ENCODE measurements at places on chromosomes 16 and 17.

DNA sequence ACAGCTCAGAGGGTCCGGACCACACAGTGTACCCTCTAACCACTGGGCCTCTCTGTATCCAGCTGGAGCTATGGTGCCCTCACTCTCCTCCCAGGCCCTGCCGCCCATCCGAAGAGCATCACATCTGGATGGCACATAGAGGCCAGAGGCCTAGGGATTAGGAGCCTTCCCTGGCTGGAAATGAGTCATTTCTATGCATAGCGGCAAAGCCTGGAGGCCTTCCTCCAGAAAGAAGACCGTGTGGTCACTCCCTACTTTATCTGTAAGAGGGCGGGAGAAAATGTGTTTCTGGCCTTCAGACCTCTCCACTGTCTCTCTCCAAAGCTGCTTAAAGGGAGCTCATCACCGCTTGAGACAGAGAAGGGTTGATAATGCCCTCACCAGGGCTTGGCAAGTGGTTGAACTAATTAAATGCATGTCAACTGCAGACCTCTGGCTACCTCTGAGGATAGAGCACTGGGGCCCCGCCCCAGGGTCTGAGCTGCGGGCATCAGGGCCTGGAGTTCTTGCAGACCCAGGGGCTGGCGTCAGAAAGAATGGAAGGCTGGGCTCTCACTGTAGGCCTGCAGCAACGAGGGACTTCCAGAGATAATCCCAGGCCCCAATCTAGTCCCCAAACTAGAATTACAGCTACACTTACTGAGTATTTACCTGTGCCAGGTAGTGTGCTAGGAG lies 122.2 kb downstream of the IRX5 start:
- DNase-seq, result no peak

DNA sequence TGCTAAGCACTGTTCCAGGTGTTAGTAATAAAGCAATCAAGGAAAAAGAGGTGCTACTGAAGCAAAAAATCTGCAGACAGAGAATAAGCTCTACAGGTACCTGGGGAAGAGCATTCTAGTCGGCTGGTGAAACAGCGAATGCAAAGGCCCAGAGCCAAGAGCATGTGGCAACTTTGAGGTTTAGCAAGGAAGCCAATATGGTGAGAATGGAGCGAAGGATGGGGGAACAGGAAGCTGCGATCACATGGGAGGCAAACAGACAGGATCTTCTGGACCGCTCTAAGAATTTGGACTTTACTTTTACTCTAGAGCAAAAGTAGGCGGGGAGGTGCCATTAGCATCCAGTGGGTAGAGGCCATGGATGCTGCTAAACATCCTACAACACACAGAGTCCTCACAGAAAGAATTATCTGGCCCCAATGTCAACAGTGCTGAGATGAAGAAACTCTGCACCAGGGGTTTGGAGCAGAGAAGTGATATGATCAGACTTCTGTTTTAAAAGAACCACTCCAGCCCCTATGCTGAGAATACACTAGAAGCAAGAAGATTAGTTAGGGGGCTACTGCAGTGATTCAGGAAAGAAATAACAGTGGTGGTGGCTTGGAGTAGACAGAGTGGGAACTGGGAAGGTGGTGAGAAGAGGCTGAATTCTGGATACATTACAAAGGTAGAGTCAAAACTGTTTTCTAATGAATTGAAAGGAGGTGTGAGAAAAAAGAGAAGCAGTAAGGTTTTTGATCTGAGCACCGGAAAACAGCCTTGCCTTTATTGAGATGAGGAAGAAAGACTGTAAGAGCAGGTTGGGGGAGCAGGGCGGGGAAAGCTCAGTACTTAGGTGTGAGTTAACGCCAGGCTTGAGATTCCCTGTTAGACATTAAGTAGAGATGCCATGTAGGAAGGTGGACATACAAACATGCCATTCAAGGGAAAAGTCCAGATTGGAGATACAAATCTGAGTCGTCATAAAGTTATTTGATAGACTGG lies 11.0 kb downstream of the EFTUD2 start:
- no peak for DNase-seq

DNA sequence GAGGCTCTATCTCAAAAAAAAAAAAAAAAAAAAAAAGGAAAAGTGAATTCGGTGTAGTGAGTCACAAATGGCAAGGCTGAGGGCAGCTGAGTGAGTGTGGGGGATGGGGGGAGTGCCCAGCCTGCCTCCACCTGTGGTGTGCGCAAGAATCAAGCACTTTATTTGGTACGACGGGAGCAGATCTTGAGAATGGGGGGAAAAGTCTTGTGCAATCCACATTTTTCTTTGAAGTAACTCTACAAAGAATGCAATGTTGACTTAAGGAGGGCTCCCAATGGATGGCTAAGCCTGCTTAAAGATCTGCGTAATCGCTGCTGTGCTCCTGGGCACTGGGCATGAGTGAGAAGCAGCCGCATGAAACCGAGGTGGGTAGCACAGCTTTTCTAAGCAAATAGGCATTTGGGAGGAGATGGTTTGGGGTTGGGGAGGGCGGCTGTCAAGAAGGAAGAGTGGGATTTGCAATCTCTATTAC lies 28.2 kb downstream of the ATP2C2 start:
- no peak for DNase-seq

DNA sequence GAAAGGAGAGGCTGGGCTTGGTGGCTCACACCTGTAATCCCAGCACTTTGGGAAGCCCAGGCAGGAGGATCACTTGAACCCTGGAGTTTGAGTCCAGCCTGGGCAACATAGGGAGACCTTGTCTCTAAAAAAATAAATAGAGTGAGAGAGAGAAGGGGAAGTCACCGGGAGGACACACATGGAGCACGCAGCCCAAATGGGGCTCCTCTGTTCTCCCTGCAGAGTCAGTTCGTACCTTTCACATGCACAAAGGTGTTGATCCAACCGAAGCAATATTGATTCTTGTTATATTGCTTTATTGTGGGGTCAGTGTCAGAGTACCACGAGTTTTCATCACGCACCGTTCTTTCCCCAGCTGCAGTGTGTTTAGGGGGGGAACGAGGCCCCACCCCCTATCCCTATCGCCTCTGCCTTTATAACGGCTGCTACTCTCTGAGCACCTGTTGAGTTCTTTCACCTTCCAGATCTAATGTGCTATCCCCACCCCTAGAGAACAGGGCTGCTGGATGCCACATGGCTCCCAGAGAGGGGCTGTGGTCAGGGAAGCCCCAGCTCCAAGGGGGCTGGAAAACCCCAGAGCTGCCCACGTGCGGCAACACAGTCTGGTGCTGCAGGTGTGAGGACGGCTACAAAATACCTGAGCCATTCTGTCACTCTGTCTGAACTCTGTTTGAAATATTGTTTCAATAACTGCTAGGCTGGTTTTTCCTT lies 1.0 kb upstream of the TMEM235 start:
- DNase-seq, result no peak

GRCh38 chr17:61955619-61956018 lies 27.8 kb upstream of the INTS2 start:
- DNase-seq, result no peak

- DNase-seq, result no peak
These were observed 9.7 kb downstream of the CFAP20 start for GRCh38 chr16:58119509-58119845.

DNA sequence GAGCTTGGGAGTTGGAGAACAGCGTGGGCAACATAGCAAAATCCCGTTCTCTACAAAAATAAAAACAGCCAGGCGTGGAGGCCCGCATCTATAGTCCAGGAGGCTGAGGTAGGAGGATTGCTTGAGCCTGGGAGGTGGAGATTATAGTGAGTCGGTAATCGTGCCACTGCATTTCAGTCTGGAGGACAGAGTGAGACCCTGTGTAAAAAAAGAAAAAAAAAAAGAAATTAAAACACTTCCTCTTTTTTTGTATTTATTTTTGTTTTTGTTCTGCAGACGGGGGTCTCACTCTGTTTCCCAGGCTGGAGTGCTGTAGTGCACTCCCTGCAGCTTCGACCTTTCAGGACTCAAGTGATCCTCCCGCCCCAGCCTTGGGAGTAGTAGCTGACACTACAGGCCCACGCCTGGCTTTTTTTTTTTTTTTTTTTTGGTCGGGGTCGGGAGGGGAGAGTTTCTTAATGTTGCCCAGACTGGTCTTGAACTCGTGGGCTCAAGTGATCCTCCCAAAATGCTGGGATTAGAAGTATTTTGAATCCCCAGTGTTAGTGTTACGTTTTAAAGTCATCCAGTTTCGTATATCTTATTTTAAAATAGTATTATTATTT lies 1.5 kb downstream of the IST1 start:
- no peak for DNase-seq

DNA sequence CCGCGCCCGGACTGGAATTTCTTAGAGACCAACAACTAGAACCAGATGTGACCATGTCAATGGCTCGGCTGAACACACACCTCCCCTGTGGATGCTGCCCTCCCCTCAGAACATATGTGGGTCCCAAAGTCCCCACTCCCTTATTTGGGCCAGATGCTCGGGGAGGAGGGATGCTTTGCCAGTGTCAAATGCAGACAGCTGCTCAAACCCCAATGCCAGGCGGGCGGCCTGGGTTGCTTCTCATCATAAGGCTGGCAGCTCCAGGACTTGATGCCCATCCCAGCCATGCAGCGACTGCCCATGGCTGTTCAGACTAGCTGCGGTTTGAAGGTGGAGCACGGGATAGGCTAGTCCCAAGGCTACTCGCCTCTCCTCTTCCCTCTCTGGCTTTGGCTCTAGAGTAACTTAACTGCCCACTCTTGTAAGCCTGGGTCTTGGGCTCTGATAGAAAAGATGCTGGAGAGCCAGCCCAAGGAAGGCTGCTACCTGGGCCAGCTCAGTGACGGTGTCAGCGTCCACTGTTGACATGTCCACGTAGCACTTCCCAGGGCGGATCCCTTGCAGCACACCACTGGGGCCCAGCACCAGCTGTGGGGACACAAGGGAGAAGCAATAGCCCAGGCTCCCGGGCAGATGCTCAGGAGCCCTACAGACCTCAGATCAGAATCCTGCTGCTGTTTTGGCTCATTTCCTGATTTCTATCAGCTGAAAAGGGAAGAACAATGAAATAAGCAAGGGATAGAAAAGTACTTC lies 11.0 kb upstream of the ROGDI start:
- no peak for DNase-seq

DNA sequence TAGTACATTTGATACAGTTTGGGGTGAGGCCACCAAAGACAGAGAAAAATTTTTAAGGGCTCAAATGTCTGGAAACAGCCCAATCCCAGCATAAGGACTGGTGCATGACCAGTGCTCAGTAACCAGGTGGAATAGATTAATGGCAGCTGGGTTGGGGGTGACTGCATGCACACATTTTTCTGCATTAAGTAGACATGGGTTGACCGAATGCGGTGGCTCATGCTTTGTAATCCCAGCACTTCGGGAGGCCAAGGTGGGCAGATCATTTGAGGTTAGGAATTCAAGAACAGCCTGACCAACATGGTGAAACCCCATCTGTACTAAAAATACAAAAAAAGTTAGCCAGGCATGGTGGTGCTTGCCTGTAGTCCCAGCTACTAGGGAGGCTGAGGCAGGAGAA lies 121.1 kb upstream of the HSBP1 start:
- DNase-seq, result no peak

DNA sequence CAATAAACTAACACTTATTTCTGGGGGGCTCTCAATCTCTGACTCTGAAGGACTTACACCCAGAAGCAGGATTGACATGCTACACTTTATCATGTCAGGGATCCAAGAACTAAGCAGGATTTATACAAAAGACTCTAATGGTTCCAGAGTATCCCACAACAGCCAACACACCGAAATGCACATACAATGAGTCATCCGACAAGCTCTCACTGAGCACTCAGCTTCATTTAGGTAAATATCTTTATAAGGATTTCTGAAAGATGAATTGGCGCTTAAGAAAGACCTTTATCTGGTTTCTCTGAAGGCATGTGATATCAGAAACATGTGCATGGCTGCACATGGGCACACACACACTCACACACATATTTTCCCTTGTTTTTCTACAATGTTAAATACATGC lies 77.2 kb downstream of the TOX3 start:
- DNase-seq, result no peak

DNA sequence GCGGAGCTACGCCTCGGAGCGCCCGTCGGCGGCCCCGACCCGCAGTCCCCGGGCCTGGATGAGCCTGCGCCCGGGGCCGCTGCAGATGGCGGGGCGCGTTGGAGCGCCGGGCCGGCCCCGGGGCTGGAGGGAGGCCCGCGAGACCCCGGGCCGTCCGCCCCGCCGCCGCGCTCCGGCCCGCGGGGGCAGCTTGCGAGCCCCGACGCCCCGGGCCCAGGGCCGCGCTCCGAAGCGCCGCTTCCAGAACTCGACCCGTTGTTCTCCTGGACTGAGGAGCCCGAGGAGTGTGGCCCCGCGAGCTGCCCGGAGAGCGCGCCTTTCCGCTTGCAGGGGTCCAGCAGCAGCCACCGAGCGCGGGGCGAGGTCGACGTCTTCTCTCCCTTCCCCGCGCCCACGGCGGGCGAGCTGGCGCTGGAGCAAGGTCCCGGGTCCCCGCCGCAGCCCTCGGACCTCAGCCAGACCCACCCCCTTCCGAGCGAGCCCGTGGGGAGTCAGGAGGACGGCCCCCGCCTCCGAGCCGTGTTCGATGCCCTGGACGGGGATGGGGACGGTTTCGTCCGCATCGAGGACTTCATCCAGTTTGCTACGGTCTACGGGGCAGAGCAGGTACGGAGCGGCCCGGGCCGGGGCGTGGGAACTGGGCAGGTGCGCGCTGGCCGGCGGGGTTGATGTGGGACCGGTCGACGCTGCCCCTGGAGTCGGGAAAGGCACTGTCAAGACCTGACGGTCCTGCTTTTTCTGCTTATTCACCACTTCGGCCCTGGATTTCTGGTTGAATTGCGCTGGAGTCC lies 861 bp downstream of the RAB11FIP3 start:
- no peak for DNase-seq

- DNase-seq, result no peak
These were observed 60.7 kb downstream of the CLEC16A start for GRCh38 chr16:11004973-11005610.

DNA sequence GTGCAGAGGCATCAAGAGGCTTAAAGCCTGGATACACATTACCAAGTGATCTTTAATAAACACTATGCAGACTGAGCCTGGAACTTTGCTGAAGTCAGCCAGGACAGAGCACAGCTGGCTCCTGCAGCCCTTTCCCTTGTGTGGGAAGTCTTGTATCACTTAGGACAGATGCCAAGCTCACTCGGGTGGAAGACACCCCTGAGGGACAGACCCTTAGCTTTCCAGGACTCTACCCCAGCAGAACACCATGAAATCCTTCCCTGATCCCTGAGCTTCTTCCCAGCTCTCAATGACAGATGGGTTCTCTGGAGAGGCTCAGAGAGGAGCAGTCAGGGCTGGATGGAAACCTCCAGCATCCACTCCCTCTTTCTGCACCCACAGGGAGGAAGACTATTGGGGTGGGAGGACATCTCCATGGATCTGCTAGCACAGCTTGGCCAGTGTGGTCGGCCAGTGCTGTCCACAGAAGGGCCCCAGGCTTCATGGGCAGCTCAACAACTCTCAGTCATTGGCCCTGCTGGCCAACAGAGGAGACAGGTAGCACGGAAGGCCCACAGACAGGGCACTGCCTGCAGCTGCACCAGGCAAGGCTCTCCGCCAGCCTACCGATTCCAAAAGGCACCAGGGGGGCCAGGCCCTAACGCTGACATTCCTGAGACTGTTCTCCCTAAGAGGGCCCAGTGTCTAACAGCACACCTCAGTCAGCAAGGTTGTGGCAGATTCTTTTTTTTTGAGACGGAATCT lies 15.9 kb downstream of the RAB5C start:
- no peak for DNase-seq

GRCh38 chr16:87306516-87306915 lies 10.7 kb downstream of the C16orf95 start:
- DNase-seq, result no peak

GRCh38 chr16:28834873-28835863 lies 11.0 kb downstream of the TUFM start:
- no peak for DNase-seq
